ENCODE measurements at places on chromosomes 3 and 15.

GRCh38 chr15:57657619-57658018 lies 48.9 kb upstream of the POLR2M start:
- DNase-seq = no peak

- no peak for DNase-seq
Observed at GRCh38 chr3:151230646-151231045, 27.6 kb upstream of the GPR171 start.

DNA sequence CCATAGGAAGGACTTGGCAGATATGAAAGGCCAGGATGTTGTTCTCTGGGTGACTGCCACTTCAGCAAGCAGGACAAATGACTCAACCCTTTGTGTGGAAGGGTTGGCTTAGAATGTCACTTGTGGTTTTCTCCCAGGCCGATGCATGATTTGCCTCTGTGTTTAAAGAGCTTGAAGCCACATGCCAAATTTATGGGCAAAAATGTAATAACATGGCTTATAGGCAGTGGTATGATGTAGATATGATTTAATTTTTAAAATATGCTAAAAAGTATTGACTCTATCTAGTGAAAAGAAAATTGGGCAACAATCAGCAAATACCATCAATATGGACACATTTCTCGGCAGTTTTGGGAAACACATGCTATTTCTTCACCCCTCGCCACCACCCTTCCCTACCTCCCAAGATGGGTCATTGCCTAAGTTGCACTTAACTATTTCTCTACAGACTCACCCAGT lies 114.6 kb downstream of the CYP19A1 start:
- DNase-seq = peak; percentile 86

- no peak for DNase-seq
Observed at GRCh38 chr3:169722724-169723123, 42.1 kb downstream of the TERC start.

DNA sequence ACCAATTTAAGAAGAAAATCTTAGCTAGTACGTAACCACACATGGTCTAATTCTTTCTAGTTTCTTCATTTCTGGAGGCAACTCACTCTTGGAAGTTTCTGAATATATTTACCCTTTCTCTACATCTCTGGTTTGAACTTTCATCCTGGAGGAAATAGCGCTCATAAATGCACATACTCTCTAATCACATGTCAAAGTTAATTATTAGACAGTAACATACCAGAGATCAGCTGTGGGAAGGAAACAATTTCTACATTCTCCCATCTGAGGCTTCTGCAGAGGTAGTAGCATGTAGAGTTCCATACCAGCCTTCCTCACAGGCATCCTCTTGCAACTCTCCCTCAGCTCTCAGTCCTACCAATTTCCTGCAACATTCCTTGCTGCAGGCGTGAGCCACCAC lies 132.5 kb downstream of the RBPMS2 start:
- no peak for DNase-seq

DNA sequence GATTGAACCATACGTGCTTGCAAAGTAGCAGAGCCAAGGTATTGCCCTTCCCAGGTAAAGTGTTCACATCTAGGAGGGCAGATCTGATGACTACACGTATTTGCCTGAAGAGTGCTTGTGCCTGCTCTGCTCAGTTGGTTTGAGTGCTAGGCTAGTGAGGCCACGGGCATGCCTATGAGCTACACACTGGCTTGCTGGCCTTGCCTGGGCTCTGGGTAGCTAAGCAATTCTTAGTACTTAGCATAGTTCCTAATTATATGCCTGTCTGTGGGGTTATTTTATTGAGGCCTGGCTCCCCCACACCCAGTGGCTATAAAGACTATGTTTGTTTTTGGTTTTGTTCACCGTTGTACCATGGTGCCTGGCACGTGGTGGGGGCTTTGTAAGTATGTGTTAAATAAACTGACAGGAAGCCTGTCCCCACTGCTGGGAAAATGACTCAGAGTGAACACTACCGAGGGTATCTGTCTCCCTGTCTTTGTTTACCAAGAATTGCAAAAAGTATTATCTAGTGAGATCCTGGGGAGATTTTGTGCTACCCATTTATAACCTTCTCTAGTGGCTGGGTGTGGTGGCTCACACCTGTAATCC lies 72.1 kb upstream of the ETV5 start:
- no peak for DNase-seq

GRCh38 chr15:97692301-97693015 lies 268.0 kb upstream of the ARRDC4 start:
- no peak for DNase-seq

DNA sequence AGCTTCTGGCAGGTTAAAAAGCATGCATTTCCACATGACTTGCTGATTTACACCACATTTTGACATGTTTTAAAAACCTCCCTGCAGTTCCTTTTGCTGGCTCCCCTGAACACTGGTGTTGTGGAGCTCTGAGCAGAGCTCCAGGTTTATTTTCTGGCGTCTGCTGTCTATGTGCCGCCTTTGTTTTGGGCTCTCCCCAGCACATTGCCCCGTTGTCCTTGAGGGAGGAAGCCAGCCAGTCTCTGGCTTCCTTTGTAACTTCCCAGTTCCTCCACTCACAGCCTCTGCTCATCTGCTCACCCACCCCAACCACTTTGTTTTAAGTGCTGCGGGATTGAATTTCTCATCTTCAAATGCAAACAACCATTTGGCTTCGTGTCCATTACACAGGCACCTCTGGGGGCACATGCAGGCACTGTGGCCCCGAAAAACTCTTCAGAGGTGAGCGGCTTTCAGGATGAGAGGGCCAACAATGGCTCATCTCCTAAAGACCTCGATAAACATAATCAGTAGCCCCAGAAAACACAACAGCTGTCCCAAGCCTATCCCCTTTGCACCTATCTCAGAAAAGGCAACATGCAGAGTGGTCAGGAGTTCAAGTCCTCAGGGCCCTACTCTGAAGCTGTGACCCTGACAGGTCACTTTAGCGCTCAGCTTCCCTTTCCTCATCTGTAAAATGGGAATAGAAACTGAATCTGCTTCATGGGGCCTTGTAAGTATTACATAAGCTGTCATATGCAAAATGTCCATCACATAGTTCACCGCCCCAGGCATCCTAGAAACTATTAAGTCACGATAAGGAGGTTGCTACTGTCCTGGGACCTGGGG lies 1.3 kb upstream of the MEF2A start:
- DNase-seq = peak; percentile 27

DNA sequence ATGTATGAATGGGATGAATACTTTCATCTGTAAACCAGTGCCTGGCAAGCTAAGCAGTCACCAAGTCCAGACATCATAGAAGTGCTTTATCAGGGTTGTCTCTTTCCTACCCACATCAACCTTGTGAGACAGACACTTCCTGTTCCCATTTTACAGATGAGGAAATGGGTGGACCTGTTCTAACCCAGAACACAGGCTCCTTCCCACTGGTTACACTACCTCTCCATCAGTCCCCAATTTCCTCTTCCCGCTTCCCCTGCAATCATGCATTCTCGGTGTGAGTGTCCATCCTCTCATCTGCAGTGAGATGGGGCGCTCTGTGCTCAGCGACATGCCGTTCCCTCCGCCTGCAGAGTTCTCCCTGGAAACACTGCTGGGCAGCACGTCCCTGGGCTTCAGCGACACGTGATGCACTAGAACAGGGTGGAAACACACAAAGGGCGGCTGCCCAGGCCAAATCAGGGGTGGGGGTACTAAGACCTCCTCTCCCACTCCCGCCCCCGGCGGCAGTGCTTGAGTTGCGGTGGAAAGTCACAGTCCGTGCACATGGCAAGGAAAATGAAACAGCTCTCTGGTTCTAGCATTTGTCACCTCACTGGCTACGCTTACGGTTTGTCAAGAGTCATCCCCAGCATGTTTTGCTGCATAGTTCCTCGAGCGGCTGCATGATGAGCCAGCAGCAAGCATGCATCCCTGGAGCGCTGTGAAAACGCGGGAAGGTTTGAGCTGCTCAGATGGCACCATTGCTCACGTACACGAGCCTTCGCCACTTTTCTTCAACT lies 201.1 kb downstream of the ADAMTS17 start:
- DNase-seq = no peak

DNA sequence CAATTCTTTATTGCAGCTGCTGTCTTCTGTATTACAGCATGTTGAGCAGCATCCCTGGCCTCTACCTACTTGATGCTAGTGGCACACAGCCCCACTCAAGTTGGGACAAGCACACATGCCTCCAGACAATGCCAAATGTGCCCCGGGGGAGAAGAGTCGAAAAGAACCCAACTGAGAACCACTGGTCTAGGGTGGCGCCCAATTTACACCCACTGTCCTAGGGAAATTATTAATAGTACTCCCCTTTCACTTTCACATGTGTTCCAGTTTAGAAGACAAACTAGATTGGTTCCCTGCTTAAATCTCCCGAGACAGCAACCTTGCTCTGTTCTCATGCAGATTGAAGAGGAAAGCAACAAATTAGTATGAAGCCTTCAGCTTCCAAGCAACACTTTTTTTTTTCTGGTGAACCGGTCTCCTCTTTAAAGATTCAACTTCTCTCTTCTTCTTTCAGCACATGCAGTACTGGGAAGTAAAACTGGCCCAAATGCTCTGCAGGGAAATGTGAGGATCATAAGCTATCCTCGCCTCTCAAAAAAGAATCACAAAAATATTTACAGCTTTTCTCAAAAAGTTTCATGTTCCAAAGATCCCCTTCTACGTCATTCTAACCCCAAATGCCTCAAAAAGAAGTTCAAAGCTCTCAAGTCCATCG lies 823.9 kb upstream of the CFAP20DC start:
- no peak for DNase-seq

- peak; percentile 75 for DNase-seq
Observed at GRCh38 chr15:82999905-83000671, 11.4 kb downstream of the C15orf40 start.
